ENCODE measurements at places on chromosomes 2 and 18.

DNA sequence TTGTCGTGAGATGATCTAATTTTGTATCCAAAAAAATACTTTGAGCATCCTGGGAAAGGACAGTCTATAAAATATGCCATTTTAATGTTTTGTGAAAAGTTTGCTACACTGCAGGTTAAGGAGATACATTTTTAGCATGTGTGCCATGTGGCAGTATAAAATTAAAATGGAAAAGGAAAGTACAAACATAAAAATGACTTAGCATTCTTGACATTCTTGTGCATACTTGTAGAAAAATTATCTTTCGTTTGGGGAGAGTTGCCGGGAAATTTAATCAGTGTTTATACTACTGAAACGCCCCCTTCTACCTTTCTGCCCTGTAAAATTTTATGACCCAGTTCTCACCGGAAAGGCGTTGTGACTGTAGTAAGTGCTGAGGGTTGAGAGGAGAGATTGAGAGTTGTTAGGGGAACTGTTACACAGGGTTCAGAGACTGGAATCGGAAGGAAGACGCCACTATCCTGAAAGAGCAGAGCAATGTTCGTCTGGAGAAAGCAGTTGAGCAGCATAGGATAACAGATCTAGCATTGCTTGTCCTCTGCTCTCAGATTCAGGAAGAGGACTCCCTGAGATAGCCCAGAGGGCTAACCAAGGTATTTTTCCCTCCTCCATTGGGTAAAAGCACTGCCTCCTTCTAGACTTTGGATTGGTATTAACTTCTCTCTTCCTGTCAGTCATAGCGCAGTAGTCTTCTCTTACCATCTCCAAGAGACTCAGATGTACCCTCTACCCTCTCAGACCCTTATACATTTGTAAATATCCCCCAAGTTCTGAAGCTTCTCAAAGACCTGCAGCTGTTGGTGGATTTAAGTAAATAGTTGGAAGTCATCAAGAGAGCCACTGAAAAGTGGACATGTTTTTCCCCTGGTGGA, 2.7 kb downstream of the CDH20 start:
- no peak for DNase-seq

DNA sequence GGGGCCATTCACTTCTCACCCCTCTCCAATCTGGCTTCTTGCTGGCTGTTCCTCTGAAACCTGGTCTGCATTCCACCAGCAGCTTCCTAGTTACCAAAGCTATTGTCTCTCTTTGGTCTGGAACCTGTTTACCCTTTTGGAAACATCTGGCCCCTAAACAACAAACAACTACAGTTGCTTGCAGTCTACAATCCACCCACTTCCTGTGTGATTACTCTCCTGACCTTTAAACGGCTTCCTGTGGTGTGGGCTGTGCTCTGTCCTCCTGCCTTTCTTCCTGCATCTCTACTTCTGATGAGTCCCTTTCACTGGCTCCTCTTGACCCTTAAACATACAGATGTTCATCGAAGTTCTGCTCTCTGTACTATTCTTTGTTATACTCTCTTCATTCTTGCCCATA, 303.8 kb downstream of the TDRD15 start:
- no peak for DNase-seq

- no peak for DNase-seq
Measured at GRCh38 chr2:81901017-81901416, 1596.5 kb upstream of the LRRTM1 start.

- DNase-seq = no peak
Measured at GRCh38 chr18:59093668-59094067, 46.0 kb upstream of the SEC11C start.

- no peak for DNase-seq
Measured at GRCh38 chr2:29817299-29817698, 104.1 kb downstream of the ALK start.

GRCh38 chr2:172965433-172966212, 110.0 kb upstream of the MAP3K20 start:
- no peak for DNase-seq

DNA sequence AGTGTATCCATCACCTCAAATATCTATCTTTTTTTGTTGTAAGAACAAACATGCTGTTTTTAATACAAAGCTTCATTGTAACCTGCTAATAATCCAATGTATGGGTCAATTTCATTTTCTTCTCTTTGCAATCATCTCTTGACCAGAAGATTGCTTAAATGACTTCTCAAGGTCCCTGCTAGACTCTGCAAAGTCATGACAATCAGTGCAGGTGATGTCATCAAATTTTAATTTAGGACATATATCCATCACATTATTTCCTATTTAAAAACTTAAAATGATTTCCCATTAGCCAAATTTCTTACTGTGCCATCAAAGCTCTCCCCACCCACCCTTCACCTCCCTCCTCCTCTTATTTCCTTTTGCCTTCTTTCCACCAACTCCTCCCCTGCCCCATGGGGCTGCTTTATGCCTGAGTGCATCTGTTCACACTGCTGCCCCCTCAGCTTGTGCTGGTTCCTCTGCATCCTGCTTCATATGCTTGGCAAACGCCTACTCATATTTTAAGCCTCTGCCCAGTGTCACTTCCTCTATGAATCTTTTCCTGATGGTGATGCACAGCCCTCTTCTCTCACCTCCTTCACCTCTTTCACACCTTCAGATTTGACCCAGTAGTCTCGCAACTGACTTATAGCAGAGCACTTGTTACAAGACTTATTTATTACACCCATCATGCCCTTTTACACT, 20.3 kb downstream of the PLEK start:
- no peak for DNase-seq

DNA sequence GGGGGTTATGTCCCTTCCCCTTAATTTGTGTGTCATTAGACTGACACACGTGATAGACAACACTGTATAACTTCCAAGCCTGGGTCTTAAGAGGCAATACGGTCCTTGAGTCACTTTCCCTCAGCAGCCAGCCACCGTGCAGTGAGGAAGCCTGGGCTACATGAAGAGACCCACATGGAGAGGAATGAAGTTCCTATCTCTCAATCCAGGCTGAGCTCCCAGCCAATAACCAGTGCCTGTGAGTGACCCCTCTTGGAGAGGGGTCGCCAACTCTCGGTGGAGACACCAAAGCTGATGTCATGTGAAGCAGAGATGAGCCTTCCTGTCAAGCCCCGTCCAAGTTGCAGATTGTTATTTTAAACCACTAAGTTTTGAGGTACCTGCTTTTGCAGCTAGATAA, 5.7 kb upstream of the WDSUB1 start:
- no peak for DNase-seq

GRCh38 chr2:1824202-1824905, 80.0 kb upstream of the PXDN start:
- no peak for DNase-seq

DNA sequence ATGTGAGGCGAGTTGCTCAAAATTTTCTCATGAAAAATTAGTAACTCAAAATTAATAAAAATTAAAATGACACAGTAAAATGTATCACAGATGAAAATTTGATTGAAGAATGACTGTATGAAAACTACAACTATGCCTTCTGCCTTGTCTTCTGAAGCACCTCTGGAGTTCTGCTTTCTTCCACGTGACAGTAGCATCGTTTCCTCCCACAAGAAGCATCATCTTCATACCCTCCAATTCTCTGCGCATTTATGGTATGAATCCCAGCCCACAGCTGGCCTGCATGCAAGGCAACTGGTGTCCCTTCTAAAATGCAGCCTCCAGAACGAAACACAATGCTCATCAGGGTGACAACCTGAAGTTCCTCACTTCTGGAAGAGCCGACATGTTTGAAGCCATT, 189.9 kb downstream of the MYO1B start:
- DNase-seq = no peak

- no peak for DNase-seq
Measured at GRCh38 chr18:34592961-34593382, 117.1 kb upstream of the DTNA start.

DNA sequence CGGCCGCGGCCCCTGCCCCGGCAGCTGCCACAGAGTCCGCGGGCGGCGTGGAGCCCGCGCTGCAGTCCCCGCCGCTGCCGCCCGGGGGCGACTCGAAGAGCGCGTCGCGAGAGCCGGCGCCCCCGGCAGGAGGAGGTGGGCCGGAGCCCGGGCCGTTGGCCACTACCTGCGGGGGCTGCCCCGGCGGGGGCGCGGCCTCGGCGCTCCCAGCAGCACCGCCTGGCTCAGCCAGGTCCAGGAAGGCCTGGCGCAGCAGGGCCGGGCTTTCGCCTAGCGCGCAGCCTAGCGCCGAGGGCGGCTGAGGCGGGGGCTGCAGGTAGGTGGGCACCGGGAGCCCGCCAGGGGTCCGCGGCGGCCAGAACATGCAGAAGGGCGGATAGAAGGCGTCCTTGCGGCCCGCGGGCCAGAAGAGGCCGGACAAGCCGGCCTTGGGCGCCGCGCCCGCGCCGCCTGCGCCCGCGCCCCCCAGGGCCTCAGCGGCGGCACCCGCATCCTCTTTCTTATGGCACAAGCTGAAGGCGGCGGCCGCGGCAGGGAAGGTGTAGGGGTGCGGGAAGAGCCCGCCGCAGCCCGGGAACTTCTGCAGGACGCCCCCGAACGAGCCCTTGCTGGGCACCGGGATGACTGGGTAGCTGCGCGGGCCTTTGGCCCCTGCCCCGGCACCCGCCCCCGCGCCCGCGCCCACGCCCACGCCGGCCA, 3.9 kb downstream of the SKOR2 start:
- no peak for DNase-seq

DNA sequence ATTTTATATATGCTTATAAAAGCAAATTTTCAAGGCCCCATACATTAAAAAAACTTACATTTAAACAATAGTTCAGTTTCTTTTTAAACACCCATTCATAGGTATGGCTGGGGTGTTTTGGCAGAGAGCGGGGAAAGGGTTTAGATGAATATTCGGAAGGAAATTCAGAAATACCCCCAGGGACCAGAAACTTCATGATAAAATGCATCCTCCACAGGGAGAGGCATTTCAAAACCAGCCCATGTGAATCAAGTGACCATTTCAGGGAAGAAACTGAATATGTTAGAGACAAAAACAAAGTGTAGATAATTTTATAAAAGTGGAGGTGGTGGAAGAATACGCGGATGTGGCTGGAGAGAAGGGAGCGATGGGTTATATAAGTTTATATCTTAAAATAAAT, 327.1 kb downstream of the TGIF1 start:
- no peak for DNase-seq

- no peak for DNase-seq
Measured at GRCh38 chr2:59195851-59196250, 954.7 kb upstream of the FANCL start.

- no peak for DNase-seq
Measured at GRCh38 chr2:174312581-174313234, 22.0 kb upstream of the SP9 start.

- DNase-seq = peak; percentile 11
Measured at GRCh38 chr2:64203858-64204632, 59.8 kb upstream of the PELI1 start.

DNA sequence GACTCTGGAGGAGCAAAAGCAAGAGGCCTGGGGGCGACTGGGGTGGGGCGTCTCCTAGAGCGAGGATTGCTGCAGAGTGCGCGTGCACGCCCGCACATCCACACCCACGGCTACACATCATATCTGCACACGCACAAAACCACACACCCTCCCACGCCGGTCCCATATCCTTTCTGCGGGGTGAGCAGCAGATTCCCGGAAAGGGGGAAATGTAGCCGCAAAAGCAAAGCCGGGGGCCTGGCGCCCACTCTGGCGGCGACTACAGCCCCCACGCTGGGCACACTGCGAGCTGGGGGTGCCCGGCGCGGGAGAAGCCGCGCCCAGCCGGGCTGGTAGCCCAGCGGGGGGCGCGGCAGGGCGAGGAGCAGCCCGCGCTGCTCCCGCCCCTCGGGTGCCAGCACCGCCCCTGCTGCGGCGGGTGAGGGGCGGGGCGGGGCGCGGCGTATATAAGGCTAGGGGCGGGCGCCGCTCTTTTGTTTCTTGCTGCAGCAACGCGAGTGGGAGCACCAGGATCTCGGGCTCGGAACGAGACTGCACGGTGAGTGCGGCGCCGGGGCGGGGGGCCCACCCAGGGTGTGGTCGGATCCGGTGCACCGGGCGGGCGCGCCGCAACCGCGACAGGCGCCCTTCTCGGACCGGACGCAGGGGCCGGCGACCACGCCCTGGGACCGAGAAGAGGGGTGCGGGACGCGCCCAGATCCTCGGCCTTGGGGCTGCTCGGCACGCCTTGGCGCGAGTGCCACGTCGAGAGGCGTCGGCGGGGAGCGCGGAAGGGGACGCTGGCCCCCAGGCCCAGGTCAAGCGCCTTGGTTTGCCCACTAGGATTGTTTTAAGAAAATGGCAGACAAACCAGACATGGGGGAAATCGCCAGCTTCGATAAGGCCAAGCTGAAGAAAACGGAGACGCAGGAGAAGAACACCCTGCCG, at the start of gene TMSB10:
Gene TMSB10 (plus strand): TSS at position 476 of the 927 bp plus-strand sequence.
- peak; percentile 86 for DNase-seq

DNA sequence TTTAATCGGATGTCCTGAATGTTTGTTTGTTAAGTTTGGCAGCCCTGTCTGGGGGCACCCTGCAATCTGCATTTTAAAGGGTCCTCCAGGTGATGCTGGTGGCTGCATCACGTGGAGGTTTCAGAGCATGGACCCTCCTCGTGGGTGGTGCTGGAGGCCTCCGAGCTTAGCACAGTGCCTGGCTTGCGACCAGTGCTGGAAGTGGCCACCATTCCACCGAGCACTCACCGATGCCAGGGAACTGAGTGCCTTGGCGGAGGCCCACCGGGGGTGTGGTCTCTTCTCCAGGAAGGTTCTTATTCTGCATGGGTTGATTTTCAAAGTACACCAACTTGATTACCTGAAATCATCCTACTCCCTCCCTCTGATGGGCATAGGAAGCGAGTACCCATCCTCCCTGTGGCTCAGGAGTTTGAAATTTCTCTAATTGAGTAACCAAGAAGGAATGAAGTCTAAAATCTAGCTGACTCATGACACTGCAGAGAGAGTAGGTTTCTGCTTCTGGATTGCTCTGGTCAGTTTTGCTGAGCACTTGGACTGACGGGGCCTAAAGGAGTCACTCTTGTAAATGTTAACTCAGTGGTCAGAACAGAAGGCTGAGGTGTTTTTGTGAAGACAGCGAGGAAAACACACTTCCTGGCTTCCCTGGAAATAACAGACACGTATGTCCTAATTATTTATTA, 58.1 kb upstream of the SLC66A3 start:
- no peak for DNase-seq

DNA sequence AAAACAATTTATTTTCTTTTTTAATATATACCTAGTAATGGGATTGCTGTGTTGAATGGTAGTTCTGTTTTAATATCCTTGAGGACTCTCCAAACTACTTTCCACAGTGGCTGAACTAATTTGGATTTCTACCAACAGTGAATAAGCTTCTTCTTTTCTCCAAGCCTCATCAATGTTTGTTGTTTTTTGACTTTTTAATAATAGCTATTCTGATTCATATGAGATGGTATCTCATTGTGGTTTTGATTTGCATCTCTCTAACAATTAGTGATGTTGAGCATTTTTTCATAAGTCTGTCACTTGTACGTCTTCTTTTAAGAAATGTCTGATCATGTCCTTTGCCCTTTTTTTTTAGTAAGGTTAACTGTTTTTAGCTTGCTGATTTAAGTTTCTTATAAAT, 863.3 kb downstream of the CNTNAP5 start:
- no peak for DNase-seq

DNA sequence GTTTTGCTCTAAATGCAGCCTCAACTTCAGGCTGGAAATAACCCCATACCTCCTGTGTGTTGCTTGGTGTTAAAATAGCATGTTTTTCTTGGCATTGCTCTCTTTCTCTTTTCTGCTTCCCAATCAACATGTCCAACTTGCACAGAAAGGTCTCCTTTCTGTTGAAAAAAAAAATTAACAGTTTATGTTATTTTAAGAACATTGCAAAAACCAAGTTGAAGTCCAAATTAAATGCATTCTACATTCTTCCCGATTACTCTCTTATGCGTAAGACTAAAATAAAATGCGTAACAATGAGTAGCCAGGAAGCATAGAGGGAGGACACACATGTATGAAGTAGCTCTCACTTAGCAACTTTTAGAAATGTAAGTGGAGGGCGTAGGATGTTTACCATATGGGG, 1406.1 kb upstream of the NXPH2 start:
- DNase-seq = no peak
